ENCODE measurements at places on chromosomes 7 and 10.

DNA sequence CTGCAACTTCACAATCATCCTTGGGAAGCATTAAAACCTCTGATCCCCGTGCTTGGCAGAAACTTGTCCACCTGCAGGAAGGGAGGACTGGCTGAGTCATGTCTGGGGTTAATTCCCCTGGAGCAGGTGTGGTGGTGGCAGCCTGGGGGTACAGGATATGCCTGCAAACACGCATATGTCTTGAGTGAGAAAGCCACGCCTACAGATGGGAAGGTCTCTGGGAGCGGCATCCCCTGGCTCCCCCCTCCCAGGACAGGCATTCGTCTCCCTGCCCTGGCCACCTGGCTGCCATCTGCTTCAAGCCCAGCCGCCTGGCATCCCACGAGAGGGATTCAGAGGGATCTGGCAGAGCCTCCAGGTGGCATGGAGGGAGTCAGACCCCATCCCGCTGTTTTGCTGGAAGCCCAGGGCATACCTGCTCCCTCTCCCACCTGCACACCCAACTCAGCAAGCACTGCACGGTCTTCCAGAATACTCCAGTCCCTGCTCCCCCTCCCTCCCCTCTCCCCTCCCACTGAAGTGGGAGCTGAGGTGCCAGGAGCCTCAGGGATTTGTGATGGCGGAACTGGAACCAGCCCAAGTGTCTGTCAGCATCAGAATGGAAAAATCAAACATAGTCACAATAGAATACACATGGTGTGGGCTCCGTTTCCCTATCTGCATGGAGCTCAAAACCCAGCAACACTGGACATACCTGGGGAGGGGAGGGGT, 61.0 kb downstream of the CAMK2B start:
- DNase-seq, result no peak

- DNase-seq, result no peak
Observed at GRCh38 chr10:63703113-63703670, 182.0 kb downstream of the REEP3 start.

DNA sequence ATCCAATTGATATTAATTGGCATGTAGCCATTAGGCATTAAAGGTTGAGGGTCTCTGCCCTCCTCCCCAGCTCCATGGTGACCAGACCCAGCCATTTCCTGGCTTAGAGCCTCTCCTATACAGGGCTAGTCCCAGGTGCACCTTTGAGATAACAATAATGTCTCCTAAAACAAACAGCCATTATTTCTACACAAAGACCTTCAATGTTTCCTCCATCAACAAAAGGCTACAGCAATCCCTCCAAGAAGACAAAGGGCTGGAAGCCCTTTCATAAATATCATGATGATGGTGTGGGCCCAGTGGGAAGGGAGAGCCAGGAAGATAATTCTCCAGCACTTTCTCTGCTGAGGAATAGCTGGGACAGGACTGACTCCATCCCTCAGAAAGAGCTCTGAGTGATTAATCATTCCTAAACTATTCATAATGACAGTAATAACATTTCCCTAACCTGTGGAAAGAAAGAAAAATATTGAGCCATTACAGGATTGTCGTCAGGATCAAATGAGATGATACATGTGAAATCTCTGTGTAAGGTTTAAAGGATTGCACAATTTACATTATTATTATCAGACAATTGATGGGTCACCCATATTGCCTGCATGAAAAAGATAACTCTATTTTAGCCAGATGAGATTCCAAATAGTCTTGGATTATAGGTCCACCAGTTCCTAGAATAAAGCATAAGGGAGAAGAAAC, 10.2 kb downstream of the PKD2L1 start:
- no peak for DNase-seq

DNA sequence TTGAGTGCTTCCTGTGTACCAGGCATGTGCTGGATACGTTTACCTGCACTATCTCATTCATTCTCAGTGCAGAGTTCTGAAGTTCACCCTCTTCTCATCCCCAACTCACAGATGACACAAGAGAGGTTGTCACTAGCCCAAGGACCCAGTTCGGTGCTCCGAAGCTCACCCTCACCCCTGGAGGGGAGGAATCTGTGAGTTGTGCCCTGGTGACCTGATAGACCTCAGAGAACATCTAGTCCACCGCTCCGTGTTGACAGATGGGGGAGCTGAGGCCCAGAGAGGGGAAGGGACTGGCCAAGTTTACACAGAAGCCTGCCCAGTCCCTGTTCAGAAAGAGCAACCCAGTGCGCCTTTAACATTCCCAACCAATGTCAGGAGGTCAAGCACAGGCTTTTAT, 44.8 kb upstream of the EMX2 start:
- no peak for DNase-seq

DNA sequence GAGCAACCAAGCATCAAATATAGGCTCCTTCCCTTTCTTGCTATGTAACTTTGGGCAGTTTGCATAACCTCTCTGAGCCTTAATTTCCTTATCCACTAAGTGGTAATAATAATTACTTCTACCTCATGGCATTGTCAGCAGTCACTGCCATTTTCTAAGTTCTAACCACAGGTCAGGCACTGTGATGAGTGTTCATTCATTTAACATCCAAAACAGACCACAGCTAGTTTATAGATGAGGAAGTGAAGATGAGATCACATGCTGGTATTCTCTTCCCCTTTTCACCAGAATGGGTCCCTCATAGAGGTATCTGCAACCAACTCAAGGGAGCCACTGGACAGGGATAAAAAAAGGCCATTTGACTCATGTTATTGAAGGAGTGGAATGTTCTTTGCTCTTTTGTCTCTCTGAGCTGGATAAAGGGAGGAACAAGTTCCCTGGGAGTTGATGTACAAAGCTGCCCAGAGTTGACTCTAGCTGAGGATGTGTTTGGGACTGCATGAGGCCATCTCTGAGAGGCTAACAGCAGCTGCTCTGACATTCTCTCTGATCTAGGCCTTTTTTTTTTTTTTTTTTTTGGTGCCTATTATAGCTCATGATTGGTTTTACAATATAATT, 65.0 kb downstream of the DNAJC12 start:
- no peak for DNase-seq

GRCh38 chr10:30013757-30014156, 45.6 kb downstream of the JCAD start:
- no peak for DNase-seq

DNA sequence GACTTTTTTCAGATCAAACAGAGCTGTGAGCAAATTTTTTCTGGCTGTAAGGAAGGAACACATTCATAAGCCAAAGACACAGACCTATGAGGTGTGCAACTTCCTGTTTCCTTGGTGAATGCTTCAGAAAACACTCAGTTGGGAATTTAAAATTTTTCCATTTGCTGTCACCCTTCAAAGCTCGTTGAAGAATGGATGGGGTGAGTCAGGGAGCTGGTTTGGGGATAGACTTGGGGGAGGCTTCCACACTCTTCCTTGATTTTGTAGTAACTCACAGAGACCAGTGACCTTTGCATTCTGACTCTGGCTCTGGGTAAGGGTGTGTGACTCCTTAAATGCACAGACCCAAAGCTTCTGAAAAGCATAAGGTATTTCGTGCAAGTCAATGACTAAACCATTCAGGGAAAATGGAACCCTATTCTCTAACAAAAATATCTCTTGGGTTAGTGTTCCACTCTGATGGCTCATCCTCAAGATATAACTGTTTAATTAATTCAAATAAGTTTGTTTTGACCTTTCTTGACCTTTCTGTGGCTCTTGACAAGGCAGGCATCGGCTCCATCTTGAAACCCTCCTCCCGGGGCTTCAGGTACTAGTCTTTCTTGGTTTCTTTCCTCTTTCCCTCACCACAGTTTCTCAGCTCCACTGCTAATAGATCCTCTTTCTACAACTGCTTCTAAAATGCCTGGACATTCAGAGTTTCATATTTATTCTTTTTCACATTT, 227.8 kb upstream of the INHBA start:
- no peak for DNase-seq

DNA sequence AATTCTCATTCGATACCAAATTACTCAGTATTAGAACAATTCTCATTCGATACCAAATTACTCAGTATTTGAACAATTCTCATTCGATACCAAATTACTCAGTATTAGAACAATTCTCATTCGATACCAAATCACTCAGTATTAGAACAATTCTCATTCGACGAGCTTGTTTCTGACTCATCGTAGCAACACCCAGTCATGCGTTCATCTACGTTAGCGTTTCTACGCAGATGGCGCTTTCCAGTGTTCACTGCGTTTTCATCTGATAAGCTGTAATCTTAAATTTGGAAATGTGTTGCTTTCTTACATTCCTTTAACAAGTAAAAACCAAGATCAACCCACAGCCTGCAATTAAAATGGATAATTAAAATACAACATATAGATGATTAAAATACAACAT, 276.3 kb downstream of the ZMYND11 start:
- DNase-seq, result no peak

DNA sequence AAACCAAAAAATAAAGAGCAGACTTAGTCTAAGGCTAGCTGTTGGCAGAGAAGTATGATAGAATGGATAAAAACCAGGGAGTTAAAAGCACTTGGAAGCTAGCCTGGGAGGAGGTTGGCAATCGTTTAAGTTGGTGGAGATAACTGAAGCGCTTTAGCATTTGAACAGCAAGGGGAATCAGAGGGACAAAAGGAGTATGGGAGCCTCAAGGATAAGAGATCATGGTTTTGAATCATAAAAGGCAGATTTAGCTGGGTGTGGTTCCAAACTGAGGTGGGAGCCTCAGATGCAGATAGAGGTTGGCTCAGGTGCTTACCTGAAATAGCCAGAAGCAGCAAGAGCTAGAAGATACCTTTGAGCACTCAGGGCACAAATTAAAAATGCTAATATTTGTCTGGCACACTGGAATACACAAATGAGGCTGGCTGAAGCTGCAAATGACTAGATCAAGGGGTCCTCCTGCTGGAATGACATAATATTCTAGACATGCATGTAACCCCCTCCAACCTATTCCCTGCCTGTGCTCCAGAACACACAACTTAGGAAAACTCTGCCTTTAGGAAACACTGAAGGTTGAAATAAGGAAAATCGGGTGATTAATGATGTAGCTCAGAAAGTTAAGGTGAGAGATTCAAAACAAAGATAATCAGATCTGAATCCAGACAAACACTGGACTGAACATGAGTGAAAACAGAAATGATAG, 372.3 kb upstream of the LRRN3 start:
- DNase-seq, result no peak

DNA sequence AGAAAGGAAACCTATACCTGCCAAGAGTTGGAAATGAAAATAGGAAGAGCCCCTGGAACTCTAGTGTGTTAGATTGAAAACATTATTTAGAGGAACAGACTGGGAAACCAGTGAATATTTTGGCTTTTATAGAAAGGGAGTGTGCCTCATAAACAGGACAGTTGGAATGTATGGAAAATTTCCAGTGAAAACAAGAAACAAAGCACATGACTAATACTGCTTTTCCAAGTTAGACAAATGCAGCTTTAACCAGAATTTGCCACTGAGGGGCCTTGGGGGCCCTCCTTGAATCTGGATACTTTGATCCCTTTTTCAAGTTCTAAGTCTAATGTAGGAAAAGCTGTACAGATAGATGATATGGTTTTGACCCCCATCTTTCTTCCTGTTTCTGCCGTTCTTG, 21.2 kb downstream of the ITGB8 start:
- DNase-seq, result no peak

DNA sequence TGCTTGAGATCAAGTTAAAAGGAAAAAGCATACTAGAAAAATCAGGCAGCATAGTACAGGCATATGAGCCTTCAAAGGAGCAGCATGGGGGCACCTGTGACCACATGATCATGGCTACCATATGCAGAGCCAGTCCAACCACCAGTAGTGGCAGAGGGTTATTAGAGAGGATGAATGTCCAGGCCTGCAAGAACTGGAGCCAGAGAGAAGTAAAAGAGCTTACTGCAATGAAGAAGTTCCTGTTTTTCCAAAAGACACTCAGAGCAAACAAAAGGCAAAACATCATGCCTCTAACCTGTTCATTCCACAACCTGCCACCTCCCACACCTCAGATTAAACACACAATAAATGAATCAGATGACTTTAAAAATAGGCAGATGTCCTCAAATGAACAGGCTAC, 99.6 kb upstream of the NAMPT start:
- no peak for DNase-seq

DNA sequence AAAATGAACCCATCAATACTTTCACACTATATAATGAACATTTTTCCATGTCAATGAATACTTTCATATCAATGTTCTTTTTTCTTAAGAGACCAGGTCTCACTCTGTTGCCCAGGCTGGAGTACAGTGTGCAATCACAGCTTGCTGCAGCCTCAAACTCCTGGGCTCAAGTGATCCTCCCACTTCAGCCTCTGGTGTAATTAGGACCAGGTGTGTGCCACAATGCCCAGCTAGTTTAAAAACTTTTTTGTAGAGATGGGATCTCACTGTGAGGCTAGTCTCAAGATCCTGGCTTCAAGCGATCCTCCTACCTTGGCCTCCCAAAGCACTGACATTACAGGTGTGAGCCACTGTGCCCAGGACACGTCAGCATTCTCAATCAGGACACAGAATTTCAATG, 85.2 kb downstream of the SH3PXD2A start:
- DNase-seq, result no peak

GRCh38 chr10:38156416-38157269, 62.5 kb downstream of the ZNF37A start:
- no peak for DNase-seq

DNA sequence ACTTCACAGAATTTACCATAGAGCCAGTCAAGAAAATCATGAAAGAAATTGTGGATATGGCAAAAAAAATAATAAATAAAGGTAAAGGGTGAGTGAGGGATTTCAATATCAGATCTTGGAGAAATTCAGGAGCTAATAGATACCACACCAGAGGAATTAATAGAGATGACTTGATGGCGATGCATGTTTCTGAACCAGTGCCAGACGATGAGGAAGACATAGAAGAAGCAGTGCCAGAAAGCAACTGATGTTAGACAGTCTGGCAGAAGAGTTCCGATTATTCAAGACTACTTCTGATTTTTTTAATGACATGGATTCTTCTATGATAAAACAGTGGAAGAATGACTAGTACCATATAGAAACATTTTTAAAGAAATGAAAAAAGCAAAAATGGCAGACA, 314.7 kb downstream of the BICC1 start:
- DNase-seq, result no peak

DNA sequence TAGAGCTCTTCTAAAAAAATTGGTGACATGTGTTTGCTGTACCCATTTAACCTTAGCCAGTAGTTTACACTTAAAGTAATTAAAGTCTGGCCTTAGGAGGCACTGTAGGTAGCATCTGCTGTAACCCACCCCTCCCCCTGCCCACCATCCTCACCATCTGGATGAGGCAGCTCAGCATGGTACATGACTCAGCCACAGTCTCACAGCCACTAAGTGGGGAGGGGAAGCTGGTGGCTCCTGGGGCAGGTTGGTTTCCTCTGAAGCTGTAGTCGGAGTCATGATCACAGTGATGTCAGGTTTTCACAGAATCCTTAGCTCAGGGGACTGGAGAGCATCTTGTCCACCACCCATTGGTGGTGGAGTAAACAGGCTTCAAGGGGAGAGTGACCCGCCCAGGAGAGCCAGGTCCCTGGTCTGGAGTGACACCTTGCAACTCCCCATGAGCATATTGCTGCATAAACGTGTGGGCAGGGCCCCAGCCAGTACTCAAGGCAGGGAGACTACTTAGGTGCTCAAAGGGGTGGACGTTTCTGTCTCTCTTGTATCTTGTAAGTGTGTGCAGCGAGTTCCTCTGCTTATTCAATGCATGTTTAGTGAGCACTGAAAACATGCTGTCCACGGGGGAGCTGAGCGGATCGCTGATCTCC, 125.9 kb downstream of the GRK5 start:
- peak; percentile 44 for DNase-seq

- no peak for DNase-seq
Observed at GRCh38 chr7:16397501-16398145, 23.7 kb downstream of the CRPPA start.

Data from stimulated activated CD4-positive, alpha-beta T cell treated with anti-CD3 and anti-CD28 coated beads, TNF-alpha, amount 100 ng/mL, for 4 hours (primary cell).